ENCODE measurements at places on chromosomes 12 and 14.

DNA sequence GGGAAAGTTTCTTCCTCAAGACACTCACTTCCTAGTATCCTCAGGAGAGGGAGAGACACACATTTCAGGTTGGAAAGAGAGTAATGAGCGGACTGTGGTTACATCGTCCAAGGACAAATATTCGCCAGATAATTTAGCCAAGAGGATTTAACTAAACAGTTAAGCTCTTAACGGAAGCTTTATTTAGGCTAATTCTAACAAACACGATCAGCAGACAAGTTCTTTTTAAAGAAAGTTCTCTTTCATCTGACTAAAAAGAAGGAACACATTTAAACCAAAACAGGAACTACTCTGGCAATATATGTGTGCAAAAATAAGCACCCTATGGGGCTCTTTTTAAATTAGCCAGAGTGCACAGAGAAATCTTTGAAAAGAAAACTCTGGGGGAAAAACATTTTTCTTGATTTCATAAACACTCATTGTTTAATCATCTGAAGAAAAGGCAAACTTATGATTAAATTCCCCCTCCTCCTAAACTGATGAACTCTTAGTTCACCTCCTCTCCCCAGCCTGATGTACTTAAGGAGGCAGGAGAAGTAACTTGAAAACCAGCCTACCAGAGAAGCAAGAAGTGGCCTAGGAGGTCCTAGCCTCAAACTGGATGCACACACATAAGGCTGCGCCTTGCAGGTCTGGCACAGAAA, 13.3 kb upstream of the BTG1 start:
- no peak for DNase-seq

DNA sequence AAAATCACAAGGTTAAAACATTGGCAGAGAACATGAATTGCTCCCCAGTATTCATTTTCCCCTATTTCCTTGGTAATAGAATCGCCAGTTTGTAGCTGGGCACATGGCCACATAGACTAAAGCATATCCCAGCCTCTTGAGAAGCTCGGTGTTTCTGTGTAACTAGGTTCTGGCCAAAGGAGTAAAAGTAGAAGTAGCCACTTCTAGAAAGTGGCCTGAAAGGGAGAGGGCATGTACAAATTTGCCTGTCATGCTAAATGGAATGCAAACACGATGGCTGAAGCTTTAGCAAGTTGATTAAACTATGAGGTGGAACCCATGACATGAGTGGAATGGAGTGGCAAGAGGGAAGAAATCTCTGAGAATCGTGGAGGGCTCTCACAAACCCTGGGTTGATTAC, 173.7 kb upstream of the EGLN3 start:
- DNase-seq: no peak

DNA sequence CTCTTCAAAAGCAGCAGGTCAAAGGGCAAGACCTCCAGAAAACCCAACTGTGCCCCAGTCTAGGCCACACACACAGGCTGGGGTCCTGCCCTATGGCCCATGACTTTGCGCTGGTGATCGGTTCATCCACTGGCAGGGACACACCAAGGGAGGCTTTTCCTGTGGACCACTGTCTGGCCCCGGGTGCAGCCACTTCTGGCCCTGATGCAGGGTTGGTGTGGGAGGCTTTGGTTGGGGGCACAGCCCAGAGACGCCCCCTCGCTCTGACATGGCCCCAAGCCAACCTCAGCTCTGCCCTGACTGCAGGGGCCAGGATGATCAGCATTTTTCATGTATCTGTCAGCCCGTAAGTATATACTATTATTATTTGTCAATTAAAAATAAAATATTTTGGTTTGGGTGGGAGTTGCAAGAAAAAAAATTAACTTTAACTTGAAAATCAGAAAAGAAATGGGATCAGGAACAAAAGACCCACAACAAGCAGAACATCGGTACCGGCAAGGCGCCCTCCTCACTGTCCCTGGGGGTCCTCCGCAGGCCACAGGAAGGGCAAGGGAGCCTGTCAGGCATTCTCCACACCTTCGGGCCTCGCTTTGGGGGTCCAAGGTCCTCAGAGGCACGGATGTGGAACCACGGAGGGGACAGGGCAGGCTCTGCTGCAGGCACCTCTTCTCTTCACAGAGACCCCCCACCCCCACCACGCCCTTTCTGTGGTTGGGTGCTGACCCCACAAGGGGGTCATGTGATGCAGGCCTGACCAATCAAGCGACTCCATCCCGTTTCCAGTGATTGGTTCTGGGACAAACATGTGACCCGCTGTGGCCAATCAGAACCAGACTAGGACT, 181.5 kb upstream of the SFSWAP start:
- no peak for DNase-seq

GRCh38 chr14:51328772-51329353, 88.8 kb downstream of the TMX1 start:
- DNase-seq: no peak

DNA sequence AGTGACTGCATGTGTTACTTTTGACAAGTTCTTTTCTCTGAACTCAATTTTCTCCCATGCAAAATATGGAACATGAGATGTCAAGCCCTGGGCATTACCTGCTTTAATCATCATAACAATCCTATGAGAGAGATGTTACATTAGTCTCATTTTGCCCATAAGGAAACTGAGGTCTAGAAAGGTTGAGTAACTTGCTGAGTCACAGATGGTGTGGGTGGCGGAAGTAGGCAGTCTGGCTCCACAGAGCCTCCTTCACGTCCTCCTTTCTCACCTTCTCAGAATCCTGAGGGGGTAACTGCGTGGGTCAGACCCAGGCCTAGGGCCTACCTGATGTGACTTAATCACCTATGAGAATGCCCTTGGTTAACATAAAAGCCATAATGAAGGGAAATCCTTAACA, 50.7 kb downstream of the TMTC1 start:
- DNase-seq: no peak

DNA sequence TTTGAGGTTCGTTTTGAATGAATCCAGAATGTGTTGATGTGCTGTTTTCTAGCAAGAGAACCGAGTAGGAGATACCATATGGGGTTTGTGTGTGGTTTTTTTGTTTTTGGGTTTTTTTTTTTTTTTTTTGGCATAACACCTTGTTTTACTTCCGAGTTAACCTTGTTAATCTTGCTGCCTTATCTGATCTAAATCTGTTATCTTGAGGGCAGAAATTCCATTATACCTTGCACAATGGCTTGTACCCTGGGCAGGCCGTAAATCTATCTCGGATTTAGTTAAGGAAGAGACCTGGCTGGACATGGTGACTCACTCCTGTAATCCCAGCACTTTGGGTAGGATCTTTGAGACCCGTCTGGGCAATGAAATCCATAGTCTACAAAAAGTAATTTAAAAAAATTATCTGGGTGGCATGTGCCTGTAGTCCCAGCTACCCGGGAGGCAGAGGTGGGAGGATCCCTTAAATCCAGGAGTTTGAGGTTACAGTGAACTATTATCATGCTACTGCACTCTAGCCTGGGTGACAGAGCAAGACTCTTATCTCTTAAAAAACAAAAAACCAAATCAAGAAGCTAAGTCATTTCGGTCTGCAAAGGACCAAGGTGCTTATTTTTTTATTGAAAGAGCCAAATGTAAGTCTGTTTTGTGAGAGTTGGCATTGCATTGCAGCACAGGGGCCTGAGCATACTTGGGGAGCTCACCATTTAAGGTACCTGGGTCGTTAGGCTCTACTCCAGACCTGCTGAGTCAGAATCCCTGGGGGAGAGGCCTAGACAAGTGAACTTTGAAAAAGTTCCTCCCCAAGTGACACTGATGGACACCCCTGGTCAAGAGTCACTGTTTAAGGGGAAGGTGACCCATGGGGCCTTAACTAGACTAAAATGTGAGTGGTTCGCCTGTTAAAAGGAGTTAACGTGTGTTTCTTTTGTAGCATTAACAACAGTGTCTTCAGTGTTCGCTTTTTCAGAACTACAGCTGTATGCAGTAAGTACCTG, 6.7 kb downstream of the DLST start:
- no peak for DNase-seq

GRCh38 chr12:55068416-55069010, 48.7 kb downstream of the NEUROD4 start:
- no peak for DNase-seq

GRCh38 chr12:119980242-119980641, 8.8 kb upstream of the BICDL1 start:
- no peak for DNase-seq

DNA sequence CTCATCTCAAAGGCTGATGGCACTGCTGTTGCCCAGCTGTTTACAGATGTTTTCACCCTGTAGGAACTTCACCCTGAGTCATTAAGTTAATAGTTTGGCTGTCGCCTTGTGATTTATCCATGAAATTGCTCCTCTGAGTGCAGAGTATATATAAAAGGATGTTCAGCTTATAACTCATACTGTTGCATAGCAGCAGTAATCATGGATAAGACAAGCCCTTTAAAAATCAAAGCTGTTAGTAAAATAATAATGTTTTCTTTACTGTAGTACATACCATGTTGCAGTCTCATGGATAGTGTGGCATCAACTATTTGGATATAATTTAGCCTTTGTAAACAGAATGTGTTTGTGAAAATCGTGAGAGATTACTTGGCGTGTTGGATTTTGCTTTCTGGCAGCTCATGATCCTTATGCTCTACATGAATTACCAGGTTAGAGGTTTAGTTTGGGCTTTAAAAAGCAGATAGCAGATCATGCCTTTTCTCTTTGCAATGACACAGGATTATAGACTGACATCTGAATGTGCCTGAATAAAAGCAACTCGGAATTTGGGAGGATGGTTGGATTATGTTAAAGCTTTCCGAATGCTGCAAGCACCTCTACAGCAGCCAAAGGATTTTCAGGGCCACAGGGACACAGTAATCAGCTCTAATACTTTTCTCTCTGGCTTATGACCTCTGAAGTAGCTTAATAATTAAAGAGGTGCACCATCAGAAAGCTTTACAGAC, 279.7 kb upstream of the ATP2B1 start:
- no peak for DNase-seq

GRCh38 chr14:70289138-70289537, 70.3 kb downstream of the COX16 start:
- peak; percentile 58 for DNase-seq

GRCh38 chr12:1844661-1845409, 24.5 kb downstream of the LRTM2 start:
- no peak for DNase-seq

DNA sequence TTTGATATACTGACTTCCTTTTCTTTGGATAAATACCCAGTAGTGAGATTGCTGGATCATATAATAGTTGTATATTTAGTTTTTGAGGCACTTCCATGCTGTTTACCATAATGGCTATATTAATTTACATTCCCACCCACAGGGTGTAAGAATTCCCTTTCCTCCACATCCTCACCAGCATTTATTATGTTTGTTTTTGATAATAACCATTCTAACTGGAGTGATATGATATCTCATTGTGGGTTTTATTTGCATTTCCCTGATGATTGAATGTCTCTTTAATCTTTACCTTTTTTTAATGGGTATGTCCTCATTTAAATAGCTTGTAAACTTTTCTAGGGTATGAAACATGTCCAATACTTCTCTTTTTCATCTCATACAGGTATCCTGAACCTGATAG, 11.6 kb upstream of the SAV1 start:
- DNase-seq: no peak

DNA sequence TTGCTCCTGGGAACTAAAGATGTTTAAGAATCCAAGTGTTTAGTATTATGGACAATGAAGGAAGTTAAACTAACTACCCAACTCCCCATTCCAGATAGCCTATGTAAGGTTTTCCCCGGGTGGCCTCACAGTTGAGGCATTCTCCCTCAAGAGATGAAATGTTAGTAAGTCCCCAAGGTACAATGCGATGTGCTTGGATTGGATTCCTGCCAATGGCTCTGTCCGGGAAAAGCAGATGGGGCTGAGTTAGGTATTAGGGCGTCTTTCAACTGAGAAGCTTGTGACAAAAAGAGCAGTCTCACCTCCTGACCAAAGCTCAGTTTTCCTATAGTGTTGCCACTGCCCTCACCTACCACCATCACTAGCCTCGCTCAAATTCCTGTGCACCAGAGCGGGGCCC, 64.8 kb upstream of the E2F7 start:
- DNase-seq: no peak

DNA sequence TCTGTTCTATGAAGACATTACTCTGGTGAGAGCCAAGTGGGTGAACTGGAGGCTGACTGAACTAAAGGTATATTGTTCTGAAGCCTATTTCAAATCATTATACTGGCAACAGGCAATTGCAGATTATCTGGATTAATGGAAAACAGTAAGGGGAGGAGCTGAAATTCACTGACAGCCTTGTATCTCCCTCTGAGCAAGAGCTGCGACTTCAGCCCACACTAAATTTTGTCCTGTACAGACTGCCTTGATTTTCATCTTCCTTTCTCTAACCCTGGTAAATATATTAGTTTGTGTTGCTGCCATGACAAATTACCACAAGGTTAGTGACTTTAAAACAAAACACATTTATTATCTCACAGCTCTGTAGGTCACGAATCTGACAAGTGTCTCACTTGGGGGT, 231.1 kb downstream of the SLC2A13 start:
- DNase-seq: no peak

- DNase-seq: no peak
These were observed 3.8 kb downstream of the RITA1 start for GRCh38 chr12:113189361-113189760.

DNA sequence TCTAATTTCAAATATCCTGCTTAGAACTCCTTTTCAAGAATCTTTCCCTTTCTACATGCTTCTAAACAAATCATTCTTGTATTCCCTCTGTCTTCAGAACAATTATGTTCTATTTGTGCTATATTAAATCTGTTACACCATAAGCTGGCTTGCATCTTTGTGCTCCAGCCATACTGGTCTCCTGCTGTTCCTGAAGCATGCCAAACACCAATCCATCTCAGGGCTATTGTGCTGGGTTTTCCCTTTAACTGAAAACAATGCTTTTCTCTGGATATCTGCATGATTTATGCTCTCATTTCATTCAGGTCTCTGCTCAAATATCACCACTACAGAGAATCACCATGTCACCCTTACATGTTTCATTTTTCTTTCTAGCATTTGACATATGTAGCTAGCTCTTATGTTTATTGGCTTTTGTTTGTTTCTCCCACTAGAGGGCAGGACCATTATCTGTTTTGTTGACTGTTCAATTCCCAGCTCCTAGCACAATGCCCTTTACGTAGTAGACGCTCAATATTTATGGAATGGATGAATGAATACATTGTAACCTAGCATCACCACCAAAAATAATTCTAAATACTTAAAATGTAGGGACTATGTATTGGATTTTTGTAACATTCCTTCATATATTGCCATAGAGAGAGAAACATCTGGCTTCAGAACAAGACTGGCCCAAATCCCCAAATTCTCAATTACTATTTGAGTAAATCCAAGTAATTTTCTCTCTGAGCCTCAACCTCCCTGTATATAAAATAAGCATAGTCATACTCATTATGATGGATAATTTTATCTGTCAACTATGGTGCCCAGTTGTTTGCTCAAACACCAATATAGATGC, 302.0 kb upstream of the SYT1 start:
- DNase-seq: no peak

- DNase-seq: no peak
These were observed 26.8 kb downstream of the DGLUCY start for GRCh38 chr14:91140672-91141071.

DNA sequence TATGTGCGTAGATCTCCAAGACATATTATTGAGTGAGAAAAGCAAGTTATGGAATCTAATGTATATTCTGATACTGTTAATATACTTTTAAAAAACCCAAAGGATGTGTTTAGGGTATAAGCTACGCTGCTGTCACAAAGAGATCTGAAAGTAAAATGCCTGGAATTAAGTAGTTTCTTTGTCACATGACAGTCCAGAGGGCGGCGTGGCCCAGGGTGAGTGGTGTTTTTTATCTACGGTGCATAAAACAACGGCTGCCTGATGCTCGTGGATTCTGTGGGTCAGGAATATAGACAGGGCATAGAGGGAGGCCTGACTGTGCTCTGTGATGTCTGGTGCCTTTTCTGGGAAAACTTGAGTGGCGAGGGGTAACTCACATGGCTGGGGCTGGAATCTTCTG, 21.3 kb downstream of the TMEM120B start:
- no peak for DNase-seq

Measured in T-helper 2 cell (primary cell).